CD8-positive, alpha-beta T cell (primary cell): ENCODE measurements at places on chromosomes 5 and 9.

DNA sequence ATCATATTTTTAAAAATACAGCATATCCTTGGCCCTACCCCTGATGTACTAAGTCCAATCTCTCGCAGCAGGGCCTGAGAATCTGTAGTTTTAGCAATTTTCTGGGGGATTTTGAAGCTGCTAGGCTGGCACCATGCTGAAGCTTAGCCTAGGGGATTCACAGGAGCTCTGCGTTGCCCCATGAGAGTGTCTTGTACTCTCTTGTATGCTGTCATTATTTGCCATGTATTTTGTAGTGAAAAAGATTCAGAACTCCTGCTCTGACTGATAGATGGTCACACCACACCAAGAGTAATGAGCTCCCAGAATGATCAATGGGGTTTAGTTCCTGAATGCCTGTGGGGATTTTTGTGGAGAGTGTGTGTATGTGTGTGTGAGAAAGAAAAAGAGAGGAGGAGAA, 20.7 kb upstream of the TRMT10B start:
- DNase-seq: no peak

DNA sequence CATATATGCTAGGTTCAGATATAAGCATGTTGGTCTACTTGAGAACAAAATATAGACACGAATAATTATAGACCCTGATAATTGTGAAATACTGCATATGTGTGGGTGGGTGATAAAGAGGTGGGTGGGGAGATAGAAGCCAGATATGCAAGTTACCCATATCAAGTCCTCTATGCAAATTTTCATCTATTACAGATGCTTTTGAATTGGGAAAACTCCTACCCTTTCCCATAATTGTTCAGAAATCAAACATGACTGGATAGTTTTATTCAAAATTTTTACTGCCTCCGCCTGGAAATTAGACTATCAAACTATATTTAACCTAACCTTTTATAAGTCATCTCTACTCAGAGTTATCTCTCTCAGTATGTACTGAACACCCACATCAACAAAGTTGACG, 157.5 kb downstream of the MEF2C start:
- no peak for DNase-seq

DNA sequence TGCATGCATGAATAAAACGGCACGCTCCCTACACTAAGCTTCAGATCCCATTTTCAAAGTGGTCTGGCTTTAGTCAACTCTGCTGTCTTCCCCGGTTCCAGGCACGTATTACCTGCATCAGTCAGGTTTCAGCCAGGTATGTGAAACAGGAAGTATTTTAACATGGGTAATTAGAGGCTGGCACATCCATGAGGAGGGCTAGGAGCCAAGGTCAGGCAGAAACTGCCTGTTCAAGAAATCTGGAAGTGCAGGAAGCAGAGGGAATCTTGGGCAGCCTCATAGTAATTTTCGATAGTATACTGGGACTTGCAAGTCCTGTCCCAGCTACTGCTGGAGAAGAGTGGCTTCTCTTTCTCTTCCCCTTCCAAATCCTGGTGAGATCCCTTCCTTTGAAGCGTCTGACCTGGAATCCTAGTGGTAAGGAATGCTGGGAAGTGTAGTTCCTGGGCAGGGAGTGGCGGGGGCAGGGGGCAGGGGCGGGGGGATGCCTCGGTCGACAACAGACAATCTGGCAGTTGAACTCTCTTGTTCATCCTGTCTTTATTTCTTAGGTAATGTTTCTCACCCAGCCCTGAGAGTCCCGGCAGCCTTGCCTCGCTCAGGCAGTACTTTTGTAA, 403.1 kb downstream of the TLE4 start:
- no peak for DNase-seq

GRCh38 chr5:158123595-158123994, 264.6 kb upstream of the CLINT1 start:
- DNase-seq: no peak

GRCh38 chr5:177494346-177495195, 2.8 kb downstream of the PDLIM7 start:
- DNase-seq: no peak

DNA sequence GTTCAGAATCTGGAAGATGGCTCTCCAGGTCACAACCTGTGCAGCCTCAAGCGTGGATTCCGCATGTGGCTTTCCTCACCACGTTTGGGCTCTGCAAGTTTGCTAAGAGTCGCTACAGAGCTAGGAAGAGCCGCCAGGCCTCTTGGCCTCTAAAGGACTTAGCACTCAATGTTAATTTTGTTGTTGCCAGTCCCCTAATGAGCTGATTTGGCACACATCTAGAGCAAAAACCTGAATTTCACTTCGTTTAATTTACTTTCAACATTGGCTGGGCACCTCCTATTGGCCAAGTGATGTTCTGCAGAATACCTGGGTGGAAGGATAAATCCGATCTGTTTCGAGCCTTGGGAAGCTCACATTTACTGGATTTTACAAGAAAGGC, 65.8 kb upstream of the UNC5A start:
- DNase-seq: no peak

GRCh38 chr9:98530806-98531386, 177.8 kb downstream of the GABBR2 start:
- no peak for DNase-seq

- DNase-seq: no peak
Observed at GRCh38 chr9:124190761-124191160, 67.0 kb upstream of the NEK6 start.

GRCh38 chr9:113416149-113416721, 5.7 kb downstream of the C9orf43 start:
- DNase-seq: no peak

GRCh38 chr5:76763136-76763535, 47.2 kb downstream of the F2R start:
- DNase-seq: no peak

GRCh38 chr5:119347991-119348390, 7.8 kb upstream of the TNFAIP8 start:
- DNase-seq: no peak

- no peak for DNase-seq
Observed at GRCh38 chr5:138843316-138844124, 31.6 kb downstream of the LRRTM2 start.

DNA sequence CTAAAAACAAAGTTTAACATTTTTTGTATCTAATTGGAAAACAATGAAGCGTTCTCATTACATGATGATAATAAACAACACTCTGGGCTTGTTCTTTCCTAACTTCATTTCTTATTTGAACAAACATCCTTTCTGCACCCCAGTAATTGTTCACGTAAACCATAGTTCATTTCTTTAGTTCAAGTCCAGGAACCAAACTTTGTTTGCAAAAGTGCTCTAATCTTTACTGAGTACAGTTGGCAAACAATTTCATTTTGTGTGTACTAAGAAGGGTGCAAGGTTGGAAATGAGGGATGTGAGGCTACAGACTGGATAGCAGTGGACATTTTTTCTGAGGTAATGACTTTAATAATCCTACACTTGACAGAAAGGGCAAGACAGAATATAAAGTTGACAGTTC, 113.5 kb downstream of the NREP start:
- no peak for DNase-seq

DNA sequence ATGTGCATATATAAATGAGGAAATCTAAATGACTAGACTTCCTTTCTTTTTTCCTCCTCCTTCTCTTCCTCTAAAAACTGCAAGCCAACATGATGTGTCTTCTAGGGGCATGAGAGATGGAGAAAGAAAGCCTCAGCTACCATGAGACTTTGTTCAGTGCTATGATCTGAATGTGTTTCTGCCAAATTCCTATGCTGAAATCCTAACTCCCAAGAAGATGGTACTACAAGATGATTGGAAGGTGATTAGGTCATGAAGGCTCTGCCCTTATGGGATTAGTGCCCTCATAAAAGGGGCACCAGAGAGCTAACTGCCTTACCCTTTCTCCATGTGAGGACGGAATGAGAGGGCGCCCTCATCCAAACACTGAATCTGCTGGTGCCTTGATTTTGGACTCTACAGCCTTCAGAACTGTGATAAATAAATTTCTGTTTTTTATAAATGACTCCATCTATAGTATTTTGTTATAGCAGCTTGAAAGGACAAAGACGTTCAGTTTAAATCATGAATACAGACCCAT, 72.2 kb upstream of the IL6ST start:
- DNase-seq: no peak

- DNase-seq: no peak
Observed at GRCh38 chr5:6593148-6594016, 39.5 kb downstream of the NSUN2 start.

- DNase-seq: no peak
Observed at GRCh38 chr5:59976342-59976741, 82.8 kb upstream of the PDE4D start.

DNA sequence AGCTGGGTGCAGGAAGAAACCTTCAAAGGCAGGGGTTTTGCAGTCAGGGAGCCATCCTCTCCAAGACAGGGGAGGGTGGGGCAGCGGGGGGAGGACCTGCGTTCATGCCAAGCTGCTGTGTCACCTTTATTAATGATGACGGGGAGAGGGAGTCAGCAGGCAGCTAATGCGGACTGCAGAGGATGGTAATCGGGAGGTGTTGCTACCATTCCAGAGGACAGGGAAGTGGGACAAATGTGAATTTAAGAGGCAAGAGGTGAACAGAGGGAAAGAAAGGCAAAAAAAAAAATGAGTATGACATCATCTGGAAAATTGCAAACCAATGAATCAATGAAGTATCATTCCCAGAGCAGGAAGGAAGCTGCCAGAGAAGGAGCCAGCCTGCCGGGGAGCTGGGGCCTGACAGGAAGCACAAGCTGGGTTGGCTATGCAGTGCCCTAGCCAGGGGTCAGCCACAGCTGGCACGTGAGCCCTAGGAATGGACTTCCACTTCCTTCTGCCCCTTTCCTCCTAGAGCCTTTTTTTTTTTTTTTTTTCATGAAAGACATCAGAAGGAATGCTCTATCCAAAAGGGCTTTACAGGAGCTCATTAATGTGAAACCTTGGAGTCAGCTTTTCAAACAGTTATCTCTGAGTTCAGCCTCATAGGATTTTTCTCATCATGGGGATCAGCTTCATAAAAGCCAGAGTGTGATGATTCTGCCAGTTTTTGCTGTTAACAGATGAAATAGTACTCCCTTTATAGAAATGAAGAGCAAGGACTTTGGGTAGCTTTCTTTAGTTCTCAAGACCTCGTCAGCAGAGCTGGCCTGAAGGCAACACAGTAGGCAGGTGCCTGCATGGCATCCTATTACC, 9.2 kb downstream of the INSYN2B start:
- DNase-seq: no peak

GRCh38 chr9:93908591-93909241, 46.4 kb downstream of the BARX1 start:
- no peak for DNase-seq

GRCh38 chr5:154482528-154483449, 4.8 kb upstream of the HAND1 start:
- DNase-seq: no peak

DNA sequence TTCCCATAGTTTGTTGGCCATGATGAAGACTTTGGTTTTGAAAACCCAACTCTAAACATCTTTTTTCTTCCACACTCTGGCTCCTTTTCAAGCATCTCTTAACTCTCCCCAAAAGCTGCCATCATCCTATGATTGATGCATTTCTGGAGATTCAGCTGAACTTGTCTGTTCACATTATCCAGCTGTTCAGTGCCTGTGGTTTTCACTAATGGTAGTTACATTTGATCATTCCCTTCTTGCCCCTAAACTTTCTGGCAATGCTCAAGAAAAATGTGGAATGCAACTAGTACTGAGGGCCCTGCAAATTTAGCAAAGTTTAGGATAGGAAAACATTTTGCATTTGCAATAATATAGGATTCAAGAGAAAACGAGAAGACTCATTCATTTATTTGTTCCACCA, 267.5 kb downstream of the ENC1 start:
- DNase-seq: no peak

GRCh38 chr9:105662184-105663104, at the start of gene TAL2:
TSS of gene TAL2 (plus strand) at chr9:105662457. CDS start at chr9:105662497, 40 bp downstream.
- DNase-seq: no peak

GRCh38 chr9:79946712-79947111, 374.9 kb downstream of the TLE4 start:
- DNase-seq: no peak

DNA sequence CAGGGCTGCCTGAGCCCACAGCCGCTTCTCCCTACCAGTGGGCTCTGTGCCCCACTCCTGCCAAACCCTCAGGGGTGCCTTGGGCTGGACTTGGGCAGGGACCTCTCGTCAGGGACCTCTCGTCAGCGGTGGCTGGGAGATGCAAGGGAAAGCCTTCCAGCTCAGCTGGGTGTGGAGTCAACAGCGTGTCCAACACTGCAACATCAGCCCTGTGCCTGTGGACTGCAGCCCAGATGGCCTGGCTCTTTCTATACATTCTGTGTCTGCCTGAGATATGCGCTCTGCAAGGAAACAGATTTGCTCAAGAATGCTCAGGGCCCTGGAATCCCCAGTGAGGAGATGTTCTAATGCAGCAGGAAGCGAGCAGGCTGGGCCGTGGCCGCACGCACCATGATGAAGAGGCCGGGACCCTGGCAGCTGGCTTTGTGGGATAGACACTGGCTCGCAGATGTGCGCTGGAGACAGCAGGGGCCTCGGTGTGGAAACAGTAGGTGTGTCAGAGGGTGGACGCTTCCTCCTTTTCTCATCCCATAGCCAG, 85.0 kb upstream of the COL5A1 start:
- DNase-seq: no peak

- no peak for DNase-seq
Observed at GRCh38 chr5:123448017-123448617, 24.9 kb upstream of the CEP120 start.

GRCh38 chr5:154042766-154043165, 4.0 kb downstream of the MFAP3 start:
- DNase-seq: no peak

GRCh38 chr5:2896371-2897275, 145.1 kb upstream of the IRX2 start:
- no peak for DNase-seq

DNA sequence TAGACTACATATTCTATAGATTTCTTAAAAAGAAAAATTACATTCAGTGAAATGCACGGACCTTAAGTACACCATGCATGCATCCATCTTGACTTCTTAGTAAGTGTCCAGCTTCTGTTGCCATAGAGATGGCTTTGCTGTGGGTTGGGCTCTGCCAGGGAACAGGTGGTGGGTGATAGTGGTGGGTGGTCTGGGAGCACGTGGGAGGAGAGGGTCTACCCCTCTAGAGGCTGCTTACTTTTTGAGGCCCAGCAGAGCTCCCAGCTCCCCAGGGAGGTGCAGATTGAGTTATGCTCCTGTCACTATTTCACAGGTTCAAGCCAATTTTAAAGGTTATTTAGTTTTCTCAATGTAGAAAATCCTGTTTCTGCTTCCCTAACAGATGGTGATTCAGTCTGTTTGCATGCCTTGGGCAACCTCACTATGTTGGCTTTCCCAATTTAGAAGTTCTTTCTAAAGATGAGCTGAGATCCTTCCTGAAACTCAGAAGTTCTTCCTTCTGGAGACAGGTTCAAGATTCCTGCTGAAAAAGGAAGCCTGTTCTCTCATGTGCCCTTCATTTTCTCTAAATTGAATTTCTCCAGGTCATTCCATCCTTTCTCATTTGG, 107.4 kb upstream of the LHFPL2 start:
- DNase-seq: no peak

- no peak for DNase-seq
Observed at GRCh38 chr5:16808021-16808420, 128.1 kb downstream of the MYO10 start.

GRCh38 chr5:120199559-120199958, 264.5 kb upstream of the PRR16 start:
- no peak for DNase-seq
